SK-N-SH (cell line): ENCODE measurements at places on chromosomes 5 and 9.

- DNase-seq: no peak
Measured at GRCh38 chr9:88590558-88591146, 55.7 kb downstream of the NXNL2 start.

GRCh38 chr9:123246534-123246933, 21.9 kb downstream of the STRBP start:
- DNase-seq: no peak

- no peak for DNase-seq
Measured at GRCh38 chr5:17314907-17315471, 97.6 kb downstream of the BASP1 start.

DNA sequence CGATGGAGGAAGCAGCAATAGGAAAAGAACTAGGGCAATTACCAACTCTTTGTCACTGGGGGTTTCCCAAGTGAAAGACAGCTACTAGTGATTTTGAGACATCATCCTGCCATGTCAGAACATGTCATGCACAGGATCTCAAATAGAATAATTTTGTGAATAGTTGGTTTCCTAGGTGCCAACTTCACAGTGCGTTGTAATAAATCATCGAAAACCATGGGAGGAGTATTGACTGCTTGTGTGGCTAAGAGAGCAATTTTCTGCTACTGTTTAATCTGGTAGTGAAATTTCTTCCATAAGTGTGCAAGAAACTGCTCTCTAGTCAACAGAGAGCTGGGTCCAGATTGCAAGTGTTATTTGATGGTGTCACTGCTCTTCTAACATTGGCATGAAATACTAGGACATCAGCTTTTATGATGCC, 168.6 kb downstream of the NNT start:
- DNase-seq: no peak

GRCh38 chr5:139652788-139653241, 4.7 kb downstream of the CXXC5 start:
- no peak for DNase-seq

GRCh38 chr9:105173306-105173705, 71.1 kb upstream of the SLC44A1 start:
- DNase-seq: no peak
